GM23338 (cell line): ENCODE measurements at places on chromosomes 7 and 10.

GRCh38 chr7:49714182-49714581, 59.3 kb upstream of the VWC2 start:
- DNase-seq = no peak

DNA sequence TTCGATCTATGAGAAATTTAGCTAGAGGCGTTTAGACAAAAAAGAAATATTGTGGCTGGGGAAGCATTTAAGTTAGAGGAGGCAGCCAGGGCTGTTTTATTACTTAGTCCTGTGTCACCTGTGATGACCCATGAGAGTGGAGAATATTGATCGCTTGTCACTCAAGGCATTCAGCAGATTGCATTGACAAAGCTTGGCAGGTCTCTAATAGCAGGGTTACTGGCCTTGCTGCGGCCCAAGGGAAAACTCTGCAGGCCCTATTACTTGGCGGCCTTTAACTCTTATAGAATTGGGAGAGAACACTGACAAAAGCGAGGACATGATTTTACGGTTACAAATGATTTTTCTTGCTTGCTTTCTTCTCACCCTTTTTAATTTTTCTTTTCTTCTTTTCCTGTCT, 473.5 kb downstream of the AUTS2 start:
- no peak for DNase-seq

- DNase-seq = no peak
These were observed 450.1 kb upstream of the MKI67 start for GRCh38 chr10:128576336-128576735.

GRCh38 chr10:121579656-121580055, 18.6 kb downstream of the FGFR2 start:
- peak; percentile 71 for DNase-seq

- DNase-seq = no peak
These were observed 30.9 kb downstream of the CDK1 start for GRCh38 chr10:60809157-60809556.

DNA sequence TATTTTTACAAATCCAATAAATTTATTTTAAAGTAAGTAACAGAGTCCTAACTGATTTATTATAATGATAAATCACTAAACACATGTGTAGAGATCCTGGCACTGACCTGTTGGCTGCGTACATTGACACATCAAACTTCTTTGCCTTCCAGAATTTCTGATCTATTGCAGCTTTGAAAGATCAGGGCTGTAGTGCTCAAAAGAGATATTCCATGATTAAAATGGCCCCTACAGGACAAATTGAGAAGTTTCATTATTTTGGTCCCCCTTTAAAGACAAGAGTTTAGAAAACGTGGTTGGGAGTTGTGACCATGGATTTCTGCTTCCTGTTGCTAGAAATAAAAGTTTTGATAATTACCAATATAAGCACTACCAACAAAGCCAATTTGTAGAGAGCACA, 87.7 kb upstream of the PDK4 start:
- peak; percentile 70 for DNase-seq

- no peak for DNase-seq
These were observed 18.0 kb downstream of the NUDT5 start for GRCh38 chr10:12177642-12178041.

DNA sequence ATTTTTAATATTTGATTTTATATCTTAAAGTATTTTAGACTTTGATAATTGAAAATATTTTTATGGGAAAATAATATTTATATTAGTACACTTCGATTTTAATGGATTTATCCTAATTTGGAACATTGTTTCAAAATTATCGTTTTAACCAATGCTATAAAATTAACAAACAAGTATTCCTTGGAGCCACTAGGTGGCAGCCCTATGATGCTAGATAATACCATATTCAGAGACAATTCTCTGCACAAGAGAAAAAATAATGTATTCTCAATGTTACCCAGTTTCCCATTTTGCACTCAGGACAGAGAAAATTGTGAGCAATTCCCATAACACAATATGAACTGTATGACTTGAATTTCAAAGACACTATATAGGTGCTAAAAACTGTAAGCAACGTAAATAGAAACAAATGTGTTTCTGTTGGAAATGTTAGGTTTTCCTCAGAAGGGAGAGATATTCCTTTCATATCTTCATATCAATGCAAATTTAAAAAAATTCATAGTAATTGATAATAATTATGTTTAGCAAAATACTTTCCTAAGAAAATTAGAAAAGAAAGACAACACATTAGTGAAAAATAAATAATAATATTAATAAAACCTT, 237.8 kb downstream of the SEMA3E start:
- DNase-seq = peak; percentile 78

GRCh38 chr10:104253106-104253505, 1.6 kb upstream of the GSTO1 start:
- DNase-seq = no peak

DNA sequence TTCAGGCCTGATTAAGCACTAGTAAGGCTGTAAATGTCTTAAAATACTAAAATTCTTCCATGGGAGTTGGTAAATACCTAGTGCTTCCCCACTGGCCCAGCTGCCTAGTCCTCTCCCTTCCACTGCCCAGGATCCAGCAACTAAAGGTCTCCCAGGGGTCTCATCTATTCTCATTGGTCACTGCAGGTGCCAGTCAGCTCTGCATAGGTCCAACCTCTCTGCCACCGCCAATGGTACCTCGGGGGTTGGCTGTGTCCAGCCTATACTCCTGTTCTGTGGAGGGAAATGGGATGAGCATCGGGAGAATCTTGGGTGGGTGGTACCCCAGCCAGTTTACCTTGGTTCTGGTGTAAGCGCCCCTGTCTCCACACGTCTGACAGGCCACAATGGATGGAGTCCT, 6.1 kb upstream of the CREB5 start:
- DNase-seq = peak; percentile 52

- peak; percentile 86 for DNase-seq
These were observed 143.0 kb upstream of the HDAC9 start for GRCh38 chr7:18352339-18353255.

GRCh38 chr7:100191775-100192174, 14.1 kb downstream of the STAG3 start:
- DNase-seq = no peak

GRCh38 chr7:139915864-139916716, 87.0 kb downstream of the TBXAS1 start:
- no peak for DNase-seq

- DNase-seq = no peak
These were observed 27.0 kb downstream of the ITPRIP start for GRCh38 chr10:104311184-104311720.

- no peak for DNase-seq
These were observed 99.6 kb upstream of the GLCCI1 start for GRCh38 chr7:7869036-7869435.

DNA sequence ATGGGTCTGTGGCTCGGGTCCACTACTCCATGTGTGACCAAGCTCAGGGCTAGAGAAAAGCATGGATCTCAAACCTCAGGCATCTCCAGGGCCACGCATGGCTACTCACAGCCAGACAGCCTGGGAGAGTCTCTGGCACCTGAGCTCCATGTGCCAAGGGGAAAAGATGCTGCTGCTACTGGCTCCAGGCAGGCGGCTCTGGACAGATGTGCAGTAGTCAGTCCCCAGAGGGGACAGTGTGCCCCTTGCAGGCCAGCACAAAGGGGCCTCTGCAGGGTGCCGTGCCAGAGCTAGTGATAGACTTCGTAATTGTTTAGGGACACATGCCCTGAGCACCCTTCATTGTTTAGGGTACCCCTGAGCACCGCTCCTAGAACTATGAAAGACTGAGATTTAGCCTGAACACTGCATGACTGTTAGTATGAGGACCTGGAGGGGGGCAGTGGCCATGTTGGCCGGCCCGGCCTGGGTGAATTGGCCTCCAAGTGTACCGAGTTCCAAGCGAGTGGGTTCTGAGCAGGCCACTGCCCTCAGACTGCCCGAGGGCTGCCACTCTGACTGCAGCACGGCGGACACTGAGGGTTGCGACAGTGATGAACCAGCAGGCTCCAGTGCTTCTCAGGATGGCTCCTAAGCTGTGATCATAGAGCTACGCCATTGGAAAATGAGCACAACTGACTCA, 80.7 kb downstream of the TCERG1L start:
- no peak for DNase-seq

GRCh38 chr10:70096705-70097420, 35.8 kb downstream of the AIFM2 start:
- DNase-seq = no peak

- DNase-seq = no peak
These were observed 5.5 kb downstream of the FOXL3 start for GRCh38 chr7:295155-296154.

GRCh38 chr10:13724484-13724883, 137.7 kb downstream of the PRPF18 start:
- DNase-seq = no peak

DNA sequence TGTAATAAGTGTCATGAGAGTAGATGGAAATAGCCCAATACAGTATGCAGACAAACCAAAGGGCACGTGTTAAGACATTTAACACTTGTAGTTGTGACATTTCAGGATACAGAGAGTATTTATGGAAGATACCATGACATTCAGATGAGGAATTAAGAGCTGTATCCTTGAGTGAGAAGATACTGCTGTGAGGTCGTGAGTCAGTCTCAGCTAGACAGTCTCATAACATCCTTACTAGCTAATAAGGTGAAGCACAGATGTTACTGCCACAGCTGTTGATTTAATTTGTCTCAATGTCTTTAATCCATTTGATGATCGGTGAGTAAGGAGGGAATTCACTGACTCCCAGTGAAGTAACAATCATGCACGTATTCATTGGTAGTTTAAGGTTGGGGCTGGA, 288.0 kb upstream of the AKR1E2 start:
- DNase-seq = no peak

DNA sequence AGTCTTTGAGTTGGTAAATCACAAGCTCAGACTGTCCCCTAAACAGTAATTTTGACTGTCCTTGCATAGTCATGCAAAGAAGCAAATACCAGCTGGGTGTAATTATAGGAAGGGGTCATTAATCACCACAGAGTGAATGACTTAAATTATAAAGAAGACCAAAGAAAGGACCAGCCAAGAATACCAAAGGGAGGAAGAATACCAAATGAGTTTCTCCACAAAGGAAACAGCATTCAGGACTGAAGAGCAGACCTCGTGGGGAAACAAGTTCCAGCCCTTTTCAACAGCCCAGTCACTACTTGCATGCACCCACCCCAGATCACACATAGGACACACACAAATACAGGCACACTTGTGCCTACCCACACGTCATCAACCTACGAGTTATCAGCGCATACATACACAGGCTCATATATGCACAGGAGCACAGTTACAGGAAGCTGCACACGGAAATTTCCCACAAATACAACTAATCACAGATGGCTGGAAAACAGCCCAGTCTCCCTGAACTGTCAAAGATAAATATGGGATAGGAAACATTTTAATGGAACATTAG, 77.6 kb downstream of the DENND2A start:
- peak; percentile 24 for DNase-seq

DNA sequence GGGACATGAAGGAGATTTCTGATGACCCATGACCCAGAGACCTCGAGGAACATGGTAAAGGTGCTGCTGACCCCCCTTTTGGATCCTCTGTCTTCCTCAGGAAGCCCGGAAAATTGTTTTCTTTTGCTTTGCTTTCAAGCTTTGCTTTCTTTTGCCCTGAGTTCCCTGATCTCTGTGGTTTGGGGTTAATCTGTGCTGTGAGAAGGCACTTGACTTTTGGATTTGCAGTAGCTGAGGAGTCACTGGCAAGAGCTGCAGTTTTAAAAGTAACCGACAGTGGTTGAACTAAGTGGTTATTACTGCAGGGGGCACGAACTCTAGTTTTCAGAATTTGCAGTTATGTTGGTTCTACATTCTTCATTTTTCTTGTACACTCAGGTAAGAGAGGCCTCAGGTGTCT, 53.0 kb downstream of the PDZD8 start:
- DNase-seq = no peak

- no peak for DNase-seq
These were observed 273.4 kb downstream of the PRPF18 start for GRCh38 chr10:13859979-13860654.

- DNase-seq = no peak
These were observed 22.9 kb upstream of the C10orf105 start for GRCh38 chr10:71742301-71743088.

- no peak for DNase-seq
These were observed 3.9 kb upstream of the SAR1A start for GRCh38 chr10:70174058-70174741.

DNA sequence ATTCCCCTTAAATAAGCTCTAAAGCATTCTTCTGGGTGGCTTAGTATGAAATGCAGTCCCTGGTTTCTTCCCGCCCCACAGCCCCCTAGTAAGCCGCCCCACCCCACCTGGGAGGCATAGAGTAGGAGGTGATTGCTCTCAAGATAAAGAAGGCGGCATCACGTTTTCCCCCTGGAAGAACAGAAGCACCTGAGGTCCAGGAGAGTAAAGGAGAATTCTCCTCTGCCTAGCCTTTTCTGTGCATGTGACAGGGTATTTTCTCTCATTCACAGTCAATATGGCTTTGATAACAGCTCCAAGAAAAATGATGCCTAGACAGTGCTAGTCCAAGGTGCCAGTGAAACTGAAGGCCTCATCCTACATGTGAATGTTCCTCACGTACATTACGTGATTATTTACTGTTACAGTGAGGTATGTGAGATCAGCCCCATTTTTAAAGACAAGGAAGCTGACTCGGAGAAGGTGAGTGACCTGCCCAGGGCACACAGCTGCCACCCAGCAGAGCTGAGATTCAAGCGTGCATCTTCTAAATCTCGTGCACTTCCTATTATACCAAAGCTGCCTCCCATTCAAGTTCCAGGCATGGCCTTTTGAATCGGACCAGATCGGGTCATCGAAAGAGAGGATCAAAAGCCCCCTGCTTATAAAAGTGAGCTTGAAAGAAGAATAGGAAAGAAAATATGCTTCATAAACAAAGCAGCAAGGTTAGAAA, 59.4 kb downstream of the FAM171A1 start:
- no peak for DNase-seq

- DNase-seq = no peak
These were observed 57.5 kb downstream of the LCOR start for GRCh38 chr10:96889415-96890171.

DNA sequence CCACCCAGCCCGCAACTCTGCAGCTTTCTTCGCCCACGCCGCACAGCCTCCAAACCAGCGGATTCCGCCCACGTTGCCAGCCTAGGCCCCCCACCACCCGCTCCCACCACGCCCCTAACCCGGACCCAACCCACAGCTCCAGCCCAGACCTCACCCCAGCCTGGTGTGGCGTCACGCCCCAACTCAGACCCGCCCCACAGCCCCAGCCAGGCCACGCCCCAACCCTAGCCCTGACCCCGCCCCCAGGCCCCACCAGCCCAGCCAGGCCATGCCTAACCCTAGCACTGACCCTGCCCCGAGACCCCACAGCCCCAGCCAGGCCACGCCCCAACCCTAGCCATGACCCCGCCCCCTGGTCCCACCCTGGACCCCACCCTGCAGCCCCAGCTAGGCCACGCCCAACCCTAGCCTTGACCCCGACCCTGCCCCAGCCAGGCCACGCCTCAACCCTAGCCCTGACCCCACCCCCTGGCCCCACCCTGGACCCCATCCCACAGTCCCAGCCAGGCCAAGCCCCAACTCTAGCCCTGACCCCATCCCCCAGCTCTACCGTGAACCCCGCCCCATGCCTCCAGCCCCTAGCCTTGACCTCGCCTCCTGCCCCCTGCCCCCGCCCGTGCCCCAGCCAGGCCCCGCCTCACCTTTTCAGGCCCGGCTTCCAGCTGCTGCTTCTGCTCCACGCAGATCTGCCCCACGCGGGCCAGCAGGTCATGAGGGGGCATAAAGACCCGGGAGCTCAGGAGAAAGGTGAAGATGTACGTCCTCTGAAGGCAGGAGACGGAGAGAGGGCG, 64.0 kb downstream of the RASGEF1A start:
- DNase-seq = peak; percentile 94
